ENCODE measurements at places on chromosomes 2 and 18.

- no peak for DNase-seq
Observed at GRCh38 chr2:33606100-33606499, 7.0 kb upstream of the FAM98A start.

- no peak for DNase-seq
Observed at GRCh38 chr2:96156011-96156820, 11.0 kb upstream of the DUSP2 start.

GRCh38 chr18:72542342-72542741 lies 1.8 kb downstream of the CBLN2 start:
- DNase-seq, result no peak

GRCh38 chr2:119255760-119256581 lies 32.3 kb downstream of the STEAP3 start:
- no peak for DNase-seq

DNA sequence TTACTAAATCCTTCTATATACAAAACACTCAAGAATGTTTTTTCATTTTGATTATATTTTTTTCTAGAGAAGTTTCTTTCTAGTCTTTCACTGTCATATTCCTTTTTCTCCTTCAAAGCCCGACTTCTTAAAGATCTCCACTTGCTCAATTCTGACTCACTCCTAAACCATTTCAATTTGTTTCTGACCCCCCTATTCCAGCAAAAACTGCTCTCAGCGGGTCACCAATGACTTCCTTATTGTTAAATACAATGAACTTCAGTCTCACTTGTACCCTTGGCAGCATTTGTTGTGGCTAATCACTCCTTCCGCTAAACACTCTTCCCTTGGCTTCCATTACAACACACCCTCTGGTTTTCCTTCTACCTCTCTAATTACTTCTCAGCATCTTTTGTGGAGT lies 111.1 kb upstream of the RBBP8 start:
- no peak for DNase-seq

GRCh38 chr18:78754311-78755043 lies 225.1 kb upstream of the SALL3 start:
- no peak for DNase-seq

DNA sequence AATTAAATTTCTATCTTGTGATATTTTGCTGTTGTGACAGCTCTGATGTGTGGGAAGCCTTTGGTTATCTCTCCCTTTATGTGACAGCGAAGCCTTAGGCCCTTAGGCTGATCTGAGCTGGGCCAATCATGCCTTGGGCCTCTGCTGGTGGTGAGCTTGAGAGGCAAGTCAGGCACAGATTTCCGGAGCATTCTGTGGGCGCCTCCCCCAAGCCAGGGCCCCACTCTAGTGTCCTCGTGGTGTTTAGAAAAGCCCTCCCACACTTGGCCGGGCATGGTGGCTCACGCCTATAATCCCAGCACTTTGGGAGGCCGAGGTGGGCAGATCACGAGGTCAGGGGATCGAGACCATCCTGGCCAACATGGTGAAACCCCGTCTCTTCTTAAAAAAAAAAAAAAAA lies 239.8 kb downstream of the SH3RF3 start:
- DNase-seq, result no peak

DNA sequence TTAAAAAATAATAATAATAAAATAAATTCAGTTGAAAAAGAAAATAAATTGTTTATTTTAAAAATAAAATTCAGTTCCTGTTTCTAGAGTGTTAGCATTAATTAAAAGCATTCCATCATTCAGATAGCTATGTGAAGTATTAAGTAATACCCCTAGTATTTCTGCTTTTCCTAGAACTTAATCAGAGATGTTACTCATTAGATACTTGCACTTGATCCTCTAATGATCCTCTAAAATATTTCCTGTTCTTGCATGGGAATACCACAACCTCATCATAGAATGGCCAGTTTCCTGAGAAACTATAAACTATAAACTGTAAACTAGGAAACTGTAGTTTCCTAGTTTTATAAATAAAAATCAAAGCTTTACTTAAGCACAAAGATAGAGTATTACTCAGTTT lies 11.1 kb upstream of the CNNM3 start:
- DNase-seq, result no peak

DNA sequence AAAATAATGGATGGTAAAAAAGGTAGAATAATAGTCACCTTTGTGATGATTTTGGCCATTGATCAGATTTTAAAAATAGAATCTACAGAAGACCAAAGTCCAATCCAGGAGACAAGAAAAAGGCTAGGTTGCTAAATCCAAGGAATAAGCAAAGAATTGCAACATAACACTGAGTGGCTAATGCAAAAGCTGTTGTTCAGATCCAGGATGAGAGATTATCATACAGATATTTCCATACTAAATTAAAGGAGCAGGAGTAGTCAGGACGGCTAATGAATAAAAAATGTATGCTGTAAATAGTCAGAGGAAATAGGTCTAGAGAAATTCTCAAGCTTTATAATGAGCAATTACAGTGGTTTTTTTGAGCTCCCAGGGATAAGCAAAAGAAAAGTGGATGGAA lies 745.9 kb upstream of the ACVR2A start:
- no peak for DNase-seq

DNA sequence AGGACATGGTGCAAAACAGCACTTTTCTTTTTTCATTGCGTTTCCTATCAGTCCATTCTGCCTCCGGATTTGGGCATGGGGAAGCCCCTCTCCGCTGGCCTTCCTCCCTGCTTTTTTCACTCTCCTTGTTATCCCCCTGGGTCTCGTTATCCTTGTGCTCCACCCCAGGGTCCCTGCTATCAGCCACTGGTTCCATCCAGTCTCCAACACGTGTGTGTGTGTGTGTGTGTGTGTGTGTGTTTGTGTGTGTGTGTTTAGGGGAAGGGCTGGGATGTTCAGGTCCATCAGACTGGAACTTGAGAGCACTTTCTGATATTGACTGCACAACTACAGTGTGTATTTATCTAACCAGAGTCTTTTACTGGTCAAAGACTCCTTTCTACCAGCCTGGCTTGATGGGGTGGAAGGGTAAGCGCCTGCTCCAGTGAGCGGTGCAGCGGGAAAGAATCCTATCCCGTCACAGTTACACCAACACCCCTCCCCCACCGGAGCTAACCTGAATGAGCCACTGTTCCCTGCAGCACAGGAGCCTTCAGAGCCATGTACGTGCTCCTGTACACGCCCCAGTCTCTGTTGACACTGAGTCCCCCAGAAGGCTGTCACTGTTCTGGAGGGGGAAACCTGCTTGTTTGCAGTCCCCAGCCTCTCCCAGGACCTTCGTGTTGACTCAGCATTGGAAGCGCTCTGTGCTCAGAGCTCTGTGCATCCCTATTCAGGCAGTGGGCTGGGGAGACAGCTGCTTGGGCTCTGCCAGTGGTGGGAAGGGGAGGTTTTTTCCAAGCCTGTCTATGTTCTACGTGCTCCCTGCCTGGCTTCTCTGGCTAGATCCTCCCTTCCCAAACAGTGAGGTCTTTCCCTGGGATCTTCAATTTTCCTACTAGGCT lies 4.6 kb downstream of the INHA start:
- DNase-seq, result no peak

GRCh38 chr2:16298866-16299265 lies 358.5 kb downstream of the MYCN start:
- DNase-seq, result no peak

GRCh38 chr18:77061946-77062517 lies 70.6 kb downstream of the MBP start:
- DNase-seq, result no peak

DNA sequence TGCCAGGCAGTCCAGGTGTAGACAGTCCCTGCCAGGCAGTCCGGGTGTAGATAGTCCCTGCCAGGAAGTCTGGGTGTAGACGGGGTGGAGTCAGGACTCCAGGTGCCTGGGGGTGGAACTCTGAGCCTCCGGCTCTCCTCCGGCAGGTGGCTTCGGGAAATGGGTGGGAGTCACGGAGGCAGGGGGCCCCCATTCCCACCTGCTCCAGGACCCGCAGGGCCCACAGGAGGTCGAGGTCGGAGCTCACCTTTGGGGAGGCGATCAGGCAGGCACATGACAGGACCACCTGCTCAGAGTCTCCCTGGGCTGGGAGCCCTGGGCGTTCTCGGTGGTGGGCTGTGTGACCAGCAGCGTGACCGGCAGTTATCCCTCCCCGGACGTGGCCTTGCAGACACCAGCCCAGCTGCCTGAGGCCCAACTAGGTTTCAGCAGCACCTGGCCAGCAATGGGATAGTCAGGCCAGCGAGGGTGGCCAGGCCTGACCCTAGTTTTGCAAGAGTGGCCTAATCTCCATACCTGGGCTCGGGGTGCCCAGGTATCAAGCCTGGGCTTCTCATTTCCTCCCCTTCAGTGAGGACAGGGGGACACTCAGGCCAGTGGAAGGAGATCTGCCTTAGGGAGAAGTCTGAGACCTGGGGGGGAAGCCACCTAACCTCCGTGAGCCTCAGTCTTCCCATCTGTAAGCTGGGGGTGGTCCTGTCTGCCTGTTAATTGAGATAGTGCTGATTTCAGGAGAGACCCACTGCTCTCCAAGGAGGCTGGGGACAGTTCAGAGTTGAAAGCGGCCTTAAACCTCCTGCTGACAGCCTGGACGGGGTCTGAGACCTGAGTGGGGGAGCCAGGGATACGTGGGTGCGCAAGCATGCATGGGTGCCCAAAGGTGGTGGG lies 13.2 kb downstream of the GPC1 start:
- no peak for DNase-seq

GRCh38 chr2:46337208-46337994 lies 40.2 kb downstream of the EPAS1 start:
- no peak for DNase-seq
